ENCODE measurements at places on chromosomes 2 and 18.

DNA sequence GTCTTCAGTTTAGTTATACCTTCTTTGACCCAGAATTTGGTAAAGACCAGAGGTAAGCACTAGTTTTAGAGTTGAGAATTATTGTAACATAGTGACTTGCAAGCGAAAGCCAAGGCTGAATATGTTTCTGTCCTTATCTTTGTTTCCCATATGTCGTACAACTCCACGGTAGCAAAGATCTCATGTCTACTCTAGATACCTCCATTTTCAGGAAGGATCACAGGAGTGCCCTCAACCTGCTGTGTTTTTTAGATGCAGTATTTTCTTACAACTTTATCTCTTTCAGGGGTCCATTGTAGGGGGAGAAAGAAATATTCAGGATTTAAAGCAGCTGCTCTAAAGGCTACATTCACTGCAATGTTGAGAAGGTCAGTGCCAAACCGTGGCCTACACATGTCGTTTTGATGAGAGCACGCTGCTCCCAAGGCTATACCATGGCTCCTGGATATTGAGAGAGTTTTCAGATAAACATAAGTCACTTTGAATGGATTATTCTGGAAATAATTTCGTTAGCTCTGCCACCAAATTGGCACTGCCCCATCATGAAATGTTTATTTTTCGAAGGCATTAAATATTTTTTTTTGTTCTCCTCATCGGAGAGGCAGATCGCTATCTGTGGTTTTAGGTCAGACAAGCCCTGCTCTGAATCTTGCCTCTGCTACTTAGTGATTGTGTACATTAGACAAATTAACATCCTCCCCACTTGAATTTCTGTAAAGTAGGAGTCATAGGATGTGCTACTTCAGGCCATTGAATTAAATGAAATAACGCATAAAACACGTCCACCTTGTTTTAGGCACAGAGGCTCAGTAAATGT, 2.1 kb downstream of the RHBDD1 start:
- DNase-seq = no peak

DNA sequence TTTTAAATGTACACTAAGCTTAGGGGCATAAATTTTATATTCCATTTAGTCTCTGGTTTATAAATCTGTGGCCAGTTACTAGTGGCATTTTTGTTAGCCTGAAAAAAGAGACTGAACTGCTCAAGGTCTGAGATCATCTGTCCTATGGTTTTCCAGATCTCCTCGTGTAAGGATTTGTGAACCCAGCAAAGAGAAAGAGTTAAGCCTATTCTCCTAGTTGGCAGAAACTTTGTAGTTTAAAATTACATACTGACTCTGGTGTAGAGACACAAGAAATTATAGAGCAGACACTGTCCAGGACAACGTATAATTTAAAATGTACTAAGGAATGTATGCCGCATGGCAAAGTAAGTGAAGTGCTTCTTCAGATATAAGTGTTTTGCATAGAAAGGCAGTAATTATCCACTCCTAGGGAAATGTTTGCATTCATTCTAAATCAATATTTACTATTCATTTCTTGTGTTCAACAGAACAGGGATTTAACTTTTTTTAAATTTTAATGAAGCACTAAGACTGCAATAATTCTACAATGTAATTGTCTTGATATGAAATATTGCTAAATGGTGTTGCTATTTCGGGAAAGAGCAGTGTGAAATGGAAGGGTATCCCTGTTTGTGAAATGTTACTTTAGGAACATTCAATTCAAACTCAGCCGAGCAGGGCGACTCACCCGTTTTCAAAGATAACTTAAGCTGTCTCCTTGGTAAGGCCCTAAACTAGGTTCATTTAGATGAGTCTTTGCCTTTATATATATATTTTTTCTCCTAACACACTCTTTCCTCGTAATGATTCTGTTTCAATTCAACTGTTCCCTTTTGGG, 508.4 kb upstream of the ZEB2 start:
- DNase-seq = no peak

DNA sequence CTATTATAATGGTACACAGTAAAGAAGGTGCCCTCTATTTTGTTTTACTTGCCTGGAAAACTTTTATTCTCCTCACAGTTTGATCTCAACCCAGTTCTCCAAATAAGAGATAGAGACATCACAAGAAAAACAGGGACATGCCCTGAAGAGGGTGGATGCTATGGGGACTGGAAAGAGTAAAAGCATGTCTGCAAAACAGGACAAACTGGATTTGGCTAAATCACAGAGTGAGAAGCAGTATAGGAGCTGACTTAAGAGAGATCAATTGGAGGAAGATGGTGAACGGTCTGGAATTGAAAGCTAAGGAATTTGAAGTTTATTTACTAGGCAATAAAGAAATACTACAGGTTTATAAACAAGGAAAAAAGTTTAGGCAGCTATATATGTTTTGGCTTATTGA, 33.0 kb downstream of the SP140L start:
- DNase-seq = no peak

- peak; percentile 23 for DNase-seq
Measured at GRCh38 chr2:85852937-85853498, 35.8 kb downstream of the ST3GAL5 start.

GRCh38 chr18:12236141-12236540, 18.0 kb upstream of the CIDEA start:
- DNase-seq = no peak

DNA sequence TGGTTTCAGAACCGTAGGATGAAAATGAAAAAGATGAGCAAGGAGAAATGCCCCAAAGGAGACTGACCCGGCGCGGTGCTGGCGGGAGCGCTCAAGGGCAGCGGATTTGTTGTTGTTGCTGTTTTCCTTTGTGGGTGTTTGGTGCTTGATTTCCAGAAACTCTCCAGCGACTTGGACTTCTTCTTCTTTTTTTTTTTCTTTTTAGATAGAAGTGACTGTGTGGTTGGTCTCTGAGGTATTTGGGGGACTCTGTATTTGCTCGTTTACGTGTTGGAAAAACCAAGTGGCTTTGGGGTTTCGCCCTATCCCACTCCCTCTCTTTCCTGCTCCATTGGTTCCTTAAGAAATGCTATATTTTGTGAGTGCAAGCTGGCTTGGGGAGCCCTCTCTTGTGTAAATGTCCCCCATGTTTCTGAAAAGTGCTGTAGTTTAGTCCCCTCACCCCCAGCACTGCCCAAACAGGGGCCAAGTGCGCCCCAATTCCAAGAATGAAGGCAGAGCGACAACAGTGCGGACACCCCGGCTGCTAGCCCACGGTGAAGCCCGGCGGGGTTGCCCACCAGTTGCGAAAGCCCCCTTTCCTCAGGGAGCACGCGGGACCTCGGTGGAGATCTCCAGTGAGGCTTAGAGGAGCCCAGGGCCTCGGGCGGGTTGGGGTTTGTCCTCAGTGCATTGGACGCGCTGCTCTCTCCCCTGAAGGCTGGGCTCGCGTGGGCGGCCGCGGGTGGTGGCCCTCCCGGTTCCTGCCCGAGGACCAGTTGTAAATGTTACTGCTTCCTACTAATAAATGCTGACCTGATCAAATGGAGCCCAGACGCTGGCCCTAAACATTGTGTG, 1.8 kb downstream of the HOXD9 start:
- no peak for DNase-seq

DNA sequence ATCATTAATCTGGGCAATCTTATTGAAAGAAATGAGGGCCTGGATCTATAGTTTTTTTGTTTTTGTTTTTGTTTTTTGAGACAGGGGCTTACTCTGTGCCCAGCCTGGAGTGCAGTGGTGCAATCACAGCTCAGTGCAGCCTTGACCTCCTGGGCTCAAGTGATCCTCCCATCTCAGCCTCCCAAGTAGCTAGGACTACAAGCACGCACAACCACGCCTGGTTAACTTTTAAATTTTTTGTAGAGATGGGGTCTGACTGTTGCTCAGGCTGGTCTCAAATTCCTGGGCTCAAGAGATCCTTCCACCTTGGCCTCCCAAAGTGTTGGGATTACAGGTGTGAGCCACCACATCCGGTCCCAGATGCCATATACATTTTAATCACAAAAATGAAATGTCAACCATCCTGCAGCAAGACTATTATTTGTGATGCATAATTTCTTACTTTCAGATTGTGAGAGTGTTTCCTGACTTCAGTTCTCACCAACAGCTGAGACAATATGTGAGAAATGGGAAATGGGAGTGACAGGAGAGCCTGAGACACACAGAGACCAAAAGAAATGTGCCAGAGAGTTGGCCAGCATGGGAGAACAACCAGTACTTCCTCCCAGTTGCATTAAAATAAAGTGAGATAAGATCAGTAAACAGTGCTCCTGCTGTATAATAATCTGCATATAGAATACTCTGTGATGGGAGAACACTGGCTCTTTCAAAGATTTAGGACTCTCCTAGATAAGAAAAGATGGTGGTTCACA, 87.6 kb downstream of the METTL8 start:
- no peak for DNase-seq

- DNase-seq = no peak
Measured at GRCh38 chr2:229269941-229270340, 1.1 kb downstream of the PID1 start.

- DNase-seq = no peak
Measured at GRCh38 chr2:102764083-102764482, 2.3 kb downstream of the TMEM182 start.

DNA sequence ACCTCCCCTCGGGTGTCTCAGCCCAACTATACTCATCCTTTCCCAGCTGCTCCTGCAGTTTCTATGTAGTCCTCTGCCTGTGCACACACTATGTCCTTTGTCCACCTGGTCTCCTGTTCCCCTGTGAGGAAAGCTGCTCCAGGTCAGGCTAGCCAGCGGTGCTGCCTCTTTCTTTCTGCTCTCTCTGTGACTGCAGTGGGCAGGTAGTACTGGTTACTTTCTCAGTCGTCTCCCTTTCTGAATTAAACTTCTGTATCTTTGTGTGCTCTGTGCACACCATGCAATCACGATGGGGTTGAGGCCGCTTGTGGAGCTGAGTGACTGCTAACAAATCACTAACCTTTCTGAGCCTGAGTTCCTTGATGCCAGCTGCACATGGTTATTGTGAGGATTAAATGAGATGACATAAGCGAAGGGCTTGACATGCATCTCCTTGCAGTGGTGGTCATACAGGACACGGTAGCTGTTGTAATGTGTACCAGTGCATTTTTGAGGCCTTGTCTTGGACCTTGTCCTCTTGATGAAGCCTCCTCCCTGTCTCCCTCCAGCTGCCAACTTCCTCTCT, 3.5 kb downstream of the FARP2 start:
- no peak for DNase-seq

DNA sequence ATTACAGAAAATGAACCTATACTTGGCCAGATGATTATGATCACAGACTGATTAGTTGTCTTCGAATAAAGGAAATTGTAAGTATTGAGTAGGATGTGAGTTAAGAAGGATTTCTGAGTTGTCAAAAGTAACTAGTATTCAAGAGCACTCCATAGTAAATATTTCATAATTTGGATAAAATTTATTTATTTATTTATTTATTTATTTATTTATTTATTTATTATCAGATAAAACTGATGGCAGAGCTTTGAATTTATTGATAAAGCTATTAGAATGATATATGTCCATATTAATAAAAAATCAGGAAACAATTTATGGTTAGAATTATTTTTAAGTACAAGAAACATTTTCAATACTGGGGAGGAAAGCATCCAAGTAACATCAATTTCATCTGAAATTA, 1634.1 kb downstream of the LRP1B start:
- DNase-seq = no peak

DNA sequence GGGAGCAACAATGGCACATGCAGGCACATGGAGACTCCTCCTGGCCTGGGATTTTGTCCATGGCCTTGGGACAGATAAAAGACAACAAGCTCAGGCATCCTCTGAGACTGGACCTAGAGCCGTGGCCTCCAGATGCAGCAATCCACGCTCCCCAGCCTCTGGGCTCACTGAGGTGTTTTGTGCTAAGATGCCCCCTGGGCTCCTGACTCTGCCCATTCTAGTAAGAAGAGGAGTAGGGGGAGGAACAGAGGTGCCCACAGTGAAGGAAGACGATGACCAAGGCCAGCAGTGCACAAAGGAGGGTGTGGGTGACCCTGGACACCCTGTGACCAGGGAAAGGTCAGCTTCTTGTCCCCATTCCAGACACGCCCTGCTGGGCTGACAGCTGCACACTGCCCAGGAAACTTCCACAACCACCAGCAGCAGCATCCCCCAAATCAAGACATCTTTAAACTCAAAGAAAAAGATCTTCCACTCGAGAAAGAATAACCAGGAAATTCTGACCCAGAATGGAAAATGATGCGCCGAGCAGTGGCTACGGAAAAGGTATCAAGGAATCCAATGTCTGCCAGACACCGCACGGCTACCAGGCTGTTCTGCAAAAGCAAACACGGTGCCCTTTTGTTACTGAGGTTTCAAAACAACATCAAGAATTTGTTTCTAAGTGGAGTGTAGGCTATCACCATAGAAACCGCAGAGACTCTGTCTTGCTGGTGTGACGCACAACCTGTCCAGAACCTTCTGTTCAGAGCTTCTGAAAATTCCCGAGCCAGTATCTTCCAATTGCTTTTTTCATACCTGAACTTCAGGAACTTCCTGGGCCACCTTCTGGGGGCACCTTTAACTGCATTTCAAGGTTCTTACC, 65.5 kb downstream of the ZNF516 start:
- no peak for DNase-seq

DNA sequence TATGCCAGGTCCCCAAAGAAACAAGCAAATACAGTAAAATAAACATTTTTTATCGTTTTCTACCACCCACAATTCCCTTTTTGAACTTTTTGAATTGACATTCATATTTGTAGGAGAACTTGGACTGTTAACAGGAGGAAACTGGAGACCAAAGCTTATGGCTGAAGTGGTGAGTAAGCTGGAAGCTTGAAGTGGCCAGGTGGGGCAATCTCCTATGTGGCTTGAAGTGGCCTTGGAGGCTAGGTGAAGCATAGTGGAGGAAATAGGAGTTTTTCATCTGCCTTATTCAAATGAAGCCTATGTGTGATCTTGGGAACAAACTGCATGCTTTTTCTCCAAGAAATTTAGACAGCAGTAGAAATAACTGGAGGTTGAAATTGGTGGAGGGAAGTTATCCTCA, 962.9 kb upstream of the FANCL start:
- no peak for DNase-seq

- DNase-seq = no peak
Measured at GRCh38 chr2:157839162-157839801, 36.8 kb downstream of the ACVR1 start.

DNA sequence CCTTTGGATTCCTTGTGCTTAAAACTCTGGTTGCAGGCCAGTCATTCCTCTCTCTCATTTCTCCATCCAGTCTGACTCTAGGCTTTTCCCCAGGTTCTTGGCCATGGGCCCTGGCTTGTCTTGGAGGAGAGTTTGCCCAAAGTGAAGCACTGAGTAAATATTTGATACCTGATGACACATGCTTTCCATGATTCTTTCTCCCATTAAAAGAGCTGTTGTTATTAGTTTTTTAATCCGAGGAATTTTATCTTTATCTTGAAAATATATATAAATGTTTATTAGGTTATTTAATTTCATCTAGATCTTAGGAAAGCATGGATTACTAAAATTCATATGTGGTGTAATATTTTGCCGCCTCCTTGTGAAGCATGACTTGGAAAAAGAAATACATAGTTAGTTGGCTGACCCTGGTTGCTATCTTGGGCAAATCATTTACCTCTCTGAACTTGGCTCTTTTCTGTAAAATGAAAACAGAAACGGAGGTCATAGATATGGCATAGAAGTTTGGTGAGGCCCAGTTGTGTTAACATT, 650.1 kb downstream of the SLC4A3 start:
- no peak for DNase-seq
